Right renal pelvis (tissue), 4 donors: ENCODE measurements at places on chromosomes 13 and 19.

GRCh38 chr13:46211116-46211482 is 629 bp upstream of the LRRC63 start:
- DNase-seq = no peak

- no peak for DNase-seq
Observed at GRCh38 chr19:18002347-18002850, 5.6 kb upstream of the ARRDC2 start.

GRCh38 chr13:46181377-46181839 is 569 bp downstream of the LCP1 start:
- DNase-seq = no peak

GRCh38 chr19:55778331-55778730 is 9.4 kb downstream of the RFPL4AL1 start:
- no peak for DNase-seq

DNA sequence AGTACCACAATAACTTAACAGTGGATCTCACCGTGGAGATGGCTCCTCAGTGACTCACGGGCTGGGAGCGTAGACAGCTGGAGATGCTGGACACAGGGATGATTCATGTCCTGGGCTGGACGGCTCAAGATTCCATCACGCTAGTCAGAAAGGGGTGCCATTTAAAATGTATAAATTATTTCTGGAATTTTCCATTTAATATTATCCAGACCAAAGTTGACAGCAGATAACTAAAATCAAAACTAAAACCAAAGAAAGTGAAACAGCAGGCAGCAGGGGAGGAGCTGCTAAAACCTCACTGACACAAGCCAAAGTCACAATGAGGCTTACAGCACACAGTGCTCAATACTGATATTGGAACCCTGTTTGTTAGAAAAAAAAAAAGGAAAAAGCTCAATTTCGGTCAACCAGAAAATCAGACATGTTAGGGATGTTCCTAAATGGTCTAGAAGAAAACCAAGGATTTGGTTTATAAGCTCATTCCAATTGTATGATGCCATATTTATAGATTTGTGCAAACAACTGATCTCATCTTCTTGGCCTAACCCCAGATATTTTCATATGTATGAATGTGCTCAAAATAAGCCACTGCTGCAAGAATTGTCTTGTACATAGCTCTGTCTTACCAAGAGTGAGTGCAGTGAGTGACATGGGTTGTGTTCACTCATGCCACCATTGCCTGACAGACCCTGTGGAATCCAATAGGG is 111.8 kb downstream of the SACS start:
- no peak for DNase-seq
